ENCODE measurements at places on chromosomes 2 and 18. TPM values are rescaled to one million over a fixed set of nuclear protein-coding genes. Genes with fewer than 3 reads are reported as not detected.

Gene FOXD4L1
- 0.06 TPM for total RNA-seq

Gene PSMA8
- not detected for total RNA-seq

Gene ZNF385B
- not detected for total RNA-seq

Gene TCF23
- total RNA-seq = not detected

Gene DPYSL5
- total RNA-seq = not detected

Gene ASXL3
- total RNA-seq = under 0.01 TPM

Gene SCN1A
- not detected for total RNA-seq

Gene DYNC2LI1
- total RNA-seq = 6.0 TPM

Gene CHPF
- total RNA-seq = 1.3 TPM

Gene MOGAT1
- not detected for total RNA-seq

Gene NEURL3
- 0.32 TPM for total RNA-seq

All from bladder microvascular endothelial cell (primary cell).